ENCODE measurements at places on chromosomes 16 and 17. TPM values are rescaled to one million over a fixed set of nuclear protein-coding genes. Genes with fewer than 3 reads are reported as not detected.

DNA sequence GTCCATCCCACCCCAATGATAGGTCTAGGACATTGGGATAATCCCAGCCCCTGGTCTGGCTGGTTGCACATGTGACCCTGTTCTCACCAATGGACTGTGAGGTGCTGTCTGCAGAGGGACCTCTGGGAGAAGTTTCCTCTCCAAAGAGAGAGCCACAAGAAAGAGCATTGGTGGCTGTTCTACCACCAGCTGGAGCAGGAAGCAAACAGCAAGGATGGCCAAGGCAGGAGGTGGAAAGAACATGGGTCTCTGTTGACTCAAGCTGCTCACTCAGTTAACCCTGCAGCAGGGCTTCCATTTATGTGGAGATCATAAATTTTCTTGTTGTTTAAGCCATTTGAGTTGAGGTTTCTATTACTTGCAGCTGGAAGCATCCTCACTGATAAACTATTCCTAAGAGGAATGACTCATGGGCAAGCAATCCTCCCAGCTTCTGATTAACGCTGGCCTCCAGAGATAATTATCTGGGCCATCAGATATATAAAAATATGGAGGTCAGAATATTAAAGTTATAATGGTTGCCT is 52.6 kb downstream of the CYB5B start:
- DNase-seq = peak; percentile 90

DNA sequence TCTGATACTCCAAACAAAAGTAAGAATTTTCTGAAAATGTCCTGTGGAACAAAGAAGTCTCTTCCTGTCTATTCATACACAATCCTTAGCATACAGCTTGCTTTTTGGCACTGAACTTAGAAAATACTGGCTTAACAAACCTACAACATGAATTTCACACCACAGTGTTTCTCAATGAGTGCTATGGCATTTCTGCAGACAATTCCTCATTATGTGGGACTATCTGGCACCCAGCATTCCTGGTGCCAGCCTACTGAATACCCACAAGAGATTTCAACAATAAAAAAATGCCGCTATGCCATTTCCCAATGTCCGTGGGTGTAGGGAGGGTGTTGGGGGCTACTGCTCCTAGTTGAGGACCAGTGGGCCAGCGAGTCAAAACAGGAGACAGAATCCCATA is 62.1 kb downstream of the ZNF652 start:
- no peak for DNase-seq

- peak; percentile 56 for DNase-seq
Measured at GRCh38 chr16:85329059-85329812, 217.0 kb upstream of the CIBAR2 start.

DNA sequence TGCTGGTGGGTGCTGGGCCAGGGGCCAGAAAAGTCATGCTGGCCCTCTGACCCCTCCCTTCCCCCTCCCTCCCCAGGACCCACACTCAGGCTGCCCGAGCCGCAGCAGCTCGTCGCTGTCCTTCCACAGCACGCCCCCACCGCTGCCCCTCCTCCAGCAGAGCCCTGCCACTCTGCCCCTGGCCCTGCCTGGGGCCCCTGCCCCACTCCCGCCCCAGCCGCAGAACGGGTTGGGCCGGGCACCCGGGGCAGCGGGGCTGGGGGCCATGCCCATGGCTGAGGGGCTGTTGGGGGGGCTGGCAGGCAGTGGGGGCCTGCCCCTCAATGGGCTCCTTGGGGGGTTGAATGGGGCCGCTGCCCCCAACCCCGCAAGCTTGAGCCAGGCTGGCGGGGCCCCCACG is 8.3 kb upstream of the CISD3 start:
- DNase-seq = no peak

DNA sequence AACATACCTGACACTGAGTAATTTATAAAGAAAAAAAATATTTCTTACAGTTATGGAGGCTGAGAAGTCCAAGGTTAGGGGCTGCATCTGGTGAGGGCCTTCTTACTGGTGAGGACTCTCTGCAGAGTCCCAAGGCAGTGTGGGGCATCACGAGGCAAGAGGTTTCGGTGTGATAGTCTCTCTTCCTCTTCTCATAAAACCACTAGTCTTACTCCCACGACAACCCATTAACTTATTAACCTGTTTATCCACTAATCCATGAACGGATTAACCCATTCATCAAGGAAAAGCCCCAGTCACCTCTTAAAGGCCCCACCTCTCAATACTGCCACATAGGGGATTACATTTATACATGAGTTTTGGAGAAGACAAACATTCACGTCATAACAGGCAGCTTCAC is 20.1 kb downstream of the CIITA start:
- no peak for DNase-seq

GRCh38 chr16:27670071-27670810 is 120.3 kb downstream of the KATNIP start:
- DNase-seq = no peak

GPT2 gene
- total RNA-seq = 75.7 TPM

Measured in astrocyte (in vitro differentiated cells and primary cell).